Activated CD8-positive, alpha-beta T cell treated with anti-CD3 and anti-CD28 coated beads for 36 hours (primary cell): ENCODE measurements at places on chromosomes 13 and 19.

GRCh38 chr13:98143157-98143553 is 261 bp downstream of the FARP1 start:
- DNase-seq = no peak

DNA sequence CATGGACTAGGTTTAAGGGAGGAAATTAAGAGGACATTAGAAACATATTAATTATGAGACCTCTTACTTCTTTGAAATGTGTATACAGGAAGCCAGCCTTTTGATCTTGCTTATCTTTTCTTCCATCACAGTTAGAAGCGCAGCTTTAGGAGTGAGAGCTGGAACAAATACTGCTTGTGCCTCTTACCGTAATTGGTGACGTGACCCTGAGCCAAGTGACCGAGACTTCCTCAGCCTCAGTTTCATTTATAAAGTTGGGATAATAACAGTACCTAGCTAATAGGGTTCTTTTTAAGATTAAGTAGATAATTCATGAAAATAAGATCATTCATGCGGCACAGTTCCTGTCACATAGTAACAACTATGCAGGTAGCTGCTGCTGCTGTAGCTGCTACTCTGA is 18.5 kb downstream of the FREM2 start:
- no peak for DNase-seq

DNA sequence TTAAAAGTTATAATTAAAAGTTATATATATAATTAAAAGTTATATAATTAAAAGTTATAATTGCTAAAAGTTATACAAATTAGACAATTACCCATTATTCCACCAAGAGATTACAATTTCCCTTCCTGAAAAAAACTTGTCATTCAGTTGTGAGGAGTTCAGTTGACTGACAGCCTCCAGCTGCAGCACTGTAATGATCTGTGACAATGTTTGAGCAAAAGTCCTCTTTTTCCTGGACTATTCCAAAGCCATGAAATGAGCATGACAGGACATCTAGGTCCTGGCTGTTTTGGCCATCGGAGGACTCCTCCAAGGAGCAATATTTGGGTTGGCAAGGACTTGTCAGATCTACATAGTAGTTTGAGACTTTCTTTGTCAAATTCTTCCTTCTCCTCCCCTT is 258.7 kb upstream of the EDNRB start:
- no peak for DNase-seq

DNA sequence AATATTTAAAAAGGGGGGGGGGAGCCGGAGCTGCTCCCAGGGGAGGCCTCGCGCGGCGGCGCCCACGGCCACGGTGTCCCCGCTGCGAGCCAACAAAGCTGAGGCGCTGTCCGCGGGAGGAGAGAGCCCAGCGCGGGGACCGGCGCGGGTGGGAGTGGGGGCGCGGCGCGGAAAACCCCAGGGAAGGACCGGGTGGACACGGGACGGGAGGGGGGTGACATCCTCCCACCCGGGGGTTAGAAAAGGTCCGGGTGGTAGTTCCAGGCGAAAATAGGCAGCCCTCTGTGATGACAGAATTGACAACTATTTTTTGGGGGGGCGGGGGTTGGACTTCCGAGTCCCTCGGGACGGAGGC is 11.1 kb upstream of the SOX1 start:
- no peak for DNase-seq

GRCh38 chr19:35062942-35063341 is 21.4 kb downstream of the HPN start:
- no peak for DNase-seq

DNA sequence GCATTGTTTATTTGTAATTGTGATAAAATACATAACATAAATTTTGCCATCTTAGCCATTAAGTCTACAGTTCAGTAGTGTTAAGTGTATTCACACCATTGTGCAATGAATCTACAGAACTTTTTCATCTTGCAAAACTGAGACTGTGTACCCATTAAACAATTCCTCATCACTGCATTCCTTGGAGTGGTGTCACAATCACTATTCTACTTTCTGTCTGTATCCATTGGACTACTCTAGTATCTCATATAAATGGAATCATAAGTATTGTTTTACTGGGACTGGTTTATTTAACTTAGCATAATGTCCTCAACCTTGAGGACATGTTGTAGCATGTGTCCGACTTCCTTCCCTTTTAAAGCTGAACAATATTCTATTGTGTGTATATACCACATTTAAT is 36.8 kb downstream of the UFM1 start:
- no peak for DNase-seq

DNA sequence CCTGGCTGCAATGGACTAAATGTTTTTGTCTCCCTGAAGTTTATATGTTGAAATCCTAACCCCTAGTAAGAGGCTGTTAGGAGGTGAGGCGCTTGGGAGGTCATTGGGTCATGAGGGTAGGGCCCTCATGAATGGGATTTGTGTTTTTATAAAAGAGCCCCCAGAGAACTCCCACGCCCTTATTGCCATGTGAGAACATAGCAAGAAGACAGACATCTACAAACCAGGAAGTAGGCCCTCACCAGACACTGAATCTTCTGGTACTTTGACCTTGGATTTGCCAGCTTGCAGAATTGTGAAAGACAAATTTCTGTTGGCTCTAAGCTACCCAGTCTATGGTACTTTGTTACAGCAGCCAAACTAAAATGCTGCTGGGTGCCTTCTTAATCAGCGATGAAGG is 96.1 kb upstream of the SPATA13 start:
- DNase-seq = no peak

DNA sequence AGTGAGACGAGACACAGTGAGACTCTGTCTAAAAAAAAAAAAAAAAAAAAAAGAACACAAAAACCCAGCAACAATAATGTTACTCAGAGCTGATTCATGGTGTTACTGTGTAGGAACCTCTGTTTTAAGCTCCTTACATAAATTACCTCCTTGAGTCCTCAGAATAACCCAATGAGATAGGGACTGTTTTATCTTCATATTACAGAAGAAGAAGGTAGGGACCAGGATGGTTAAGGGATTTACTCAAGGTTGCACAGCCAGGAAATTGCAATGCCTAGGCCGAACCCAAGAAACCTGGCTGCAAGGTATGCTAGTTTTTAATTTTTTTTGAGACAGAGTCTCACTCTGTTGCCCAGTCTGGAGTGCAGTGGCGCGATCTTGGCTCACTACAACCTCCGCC is 1.5 kb upstream of the DAND5 start:
- DNase-seq = no peak

- peak; percentile 45 for DNase-seq
Measured at GRCh38 chr19:16370641-16371391, 46.2 kb downstream of the KLF2 start.

DNA sequence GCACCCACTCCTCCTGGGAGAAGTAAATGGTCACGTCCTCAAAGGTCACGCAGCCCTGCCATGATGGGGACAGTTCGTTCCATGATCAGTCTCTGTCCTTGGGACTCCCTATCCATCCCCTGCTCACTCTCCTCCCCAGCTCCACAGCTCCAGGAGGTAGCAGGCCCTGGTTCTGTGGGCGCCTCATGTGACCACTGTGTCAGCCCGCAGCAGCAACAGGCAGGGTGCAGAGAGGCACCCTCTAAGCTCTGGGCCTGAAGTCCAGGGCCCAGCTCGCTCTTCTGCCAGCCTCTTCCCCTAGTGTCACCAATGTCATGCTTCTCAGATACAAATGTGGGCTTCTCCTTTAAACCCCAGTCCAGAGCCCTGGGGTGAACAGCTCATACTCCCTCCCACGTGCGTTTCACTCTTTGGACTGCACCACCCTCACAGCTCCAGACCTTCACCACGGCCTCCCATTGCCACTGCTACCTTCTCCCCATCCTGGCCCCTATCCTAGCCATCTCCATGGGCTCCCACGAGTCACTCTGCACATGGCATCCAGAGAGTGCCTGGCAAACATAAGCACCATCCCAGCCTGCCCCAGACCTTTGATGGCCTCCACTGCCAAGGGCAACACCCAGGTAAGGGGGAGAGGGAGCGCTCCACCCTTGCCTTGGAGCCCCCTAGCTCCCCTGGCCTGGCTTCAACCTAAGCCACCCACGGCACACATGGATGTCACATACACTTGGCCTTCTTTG is 2.9 kb downstream of the ZNF792 start:
- DNase-seq = no peak

- DNase-seq = no peak
Measured at GRCh38 chr19:3058821-3059314, 3.4 kb downstream of the TLE5 start.

- DNase-seq = no peak
Measured at GRCh38 chr13:70324519-70324918, 216.3 kb upstream of the KLHL1 start.

GRCh38 chr13:47215736-47216135 is 318.9 kb upstream of the HTR2A start:
- no peak for DNase-seq

DNA sequence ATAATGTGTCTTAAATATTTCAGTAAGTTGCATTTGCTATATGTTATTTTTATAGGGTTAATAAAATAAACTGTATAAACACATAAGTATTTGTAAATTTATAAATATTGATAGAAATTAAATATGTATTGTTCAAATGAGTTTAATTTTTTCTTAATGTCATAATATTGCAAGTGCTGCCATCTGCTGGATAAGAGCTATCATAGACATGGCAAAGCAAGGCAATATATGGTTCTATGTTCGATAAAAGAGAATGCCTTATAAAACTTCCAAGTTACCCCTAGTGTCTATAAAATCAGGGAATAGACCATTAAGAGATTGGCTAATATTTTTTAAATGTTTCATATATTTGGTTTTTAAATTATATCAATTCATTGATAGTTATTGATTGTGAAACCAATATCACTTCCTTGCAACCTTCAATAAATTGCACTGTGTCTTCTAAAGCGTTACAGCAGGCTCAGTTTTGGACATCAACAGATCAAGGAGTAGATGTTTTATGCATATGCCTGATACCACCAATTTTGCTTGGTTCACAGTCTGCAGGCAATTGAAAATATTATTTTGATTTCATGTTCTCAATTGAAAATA is 29.0 kb upstream of the SLITRK6 start:
- DNase-seq = no peak

DNA sequence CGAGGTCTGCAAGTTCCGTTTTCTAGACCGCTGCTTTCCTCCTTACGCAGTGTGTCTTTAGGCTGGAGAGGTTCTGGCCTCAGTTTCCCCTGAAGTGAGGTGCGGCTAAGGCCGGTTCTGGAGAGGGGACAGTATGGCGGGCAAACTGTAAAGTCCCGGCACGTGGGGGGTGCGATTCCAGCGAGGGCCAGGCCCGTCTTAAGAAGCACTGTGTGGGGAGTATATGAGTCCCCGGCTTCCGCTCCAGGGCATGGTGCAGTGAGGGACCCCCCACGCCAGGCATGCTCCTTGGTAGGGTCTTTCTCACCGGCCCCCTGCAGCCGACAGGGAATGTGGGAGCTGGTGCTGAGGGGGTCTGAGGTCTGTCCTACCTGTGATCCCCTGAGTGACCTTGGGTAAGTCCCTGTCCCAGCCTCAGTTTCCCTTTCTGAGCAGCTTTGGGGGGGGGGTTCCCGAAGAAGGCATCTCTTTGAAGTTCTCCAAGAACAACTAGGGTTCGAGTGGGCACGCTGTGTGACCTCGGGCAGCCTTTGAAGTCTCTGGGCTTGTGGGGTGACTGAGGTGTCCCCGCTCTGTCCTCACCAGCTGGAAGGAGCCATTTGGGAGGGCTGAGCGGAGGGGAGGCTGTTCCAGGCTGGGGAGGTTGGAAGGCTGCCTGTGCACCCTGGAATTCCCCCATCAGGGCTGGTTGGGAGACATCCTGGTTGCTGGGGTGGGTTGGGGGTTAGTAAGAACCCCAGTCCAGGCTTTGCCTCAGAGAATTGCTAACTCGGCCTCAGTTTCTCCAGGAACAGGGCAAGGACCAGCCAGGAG is 1.5 kb downstream of the NFIC start:
- no peak for DNase-seq

- no peak for DNase-seq
Measured at GRCh38 chr13:112996671-112997091, 27.7 kb downstream of the MCF2L start.

GRCh38 chr13:21076253-21076652 is 14.9 kb upstream of the LATS2 start:
- DNase-seq = peak; percentile 38
